ENCODE measurements at places on chromosomes 2 and 18.

DNA sequence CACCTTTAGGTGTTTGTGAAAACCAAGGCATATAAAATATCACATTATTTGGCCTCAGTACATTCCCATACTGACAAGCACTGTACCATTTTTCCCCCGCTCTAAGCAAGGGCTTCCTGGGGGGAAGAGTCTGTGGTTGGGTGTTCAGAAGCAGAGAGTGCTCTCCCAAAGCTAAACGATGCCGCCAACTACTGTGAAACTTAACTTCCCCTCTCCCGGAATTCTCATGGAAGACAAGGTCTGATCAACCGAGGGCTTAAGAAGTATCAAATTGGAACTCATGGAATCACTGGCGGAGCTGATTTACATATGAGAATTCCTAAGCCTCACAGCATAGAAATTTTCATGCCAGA, 433 bp upstream of the MFF start:
- no peak for DNase-seq

GRCh38 chr18:23675236-23675635, 12.5 kb upstream of the ANKRD29 start:
- DNase-seq = no peak

GRCh38 chr18:45686891-45687611, 36.9 kb upstream of the SLC14A1 start:
- DNase-seq = no peak

DNA sequence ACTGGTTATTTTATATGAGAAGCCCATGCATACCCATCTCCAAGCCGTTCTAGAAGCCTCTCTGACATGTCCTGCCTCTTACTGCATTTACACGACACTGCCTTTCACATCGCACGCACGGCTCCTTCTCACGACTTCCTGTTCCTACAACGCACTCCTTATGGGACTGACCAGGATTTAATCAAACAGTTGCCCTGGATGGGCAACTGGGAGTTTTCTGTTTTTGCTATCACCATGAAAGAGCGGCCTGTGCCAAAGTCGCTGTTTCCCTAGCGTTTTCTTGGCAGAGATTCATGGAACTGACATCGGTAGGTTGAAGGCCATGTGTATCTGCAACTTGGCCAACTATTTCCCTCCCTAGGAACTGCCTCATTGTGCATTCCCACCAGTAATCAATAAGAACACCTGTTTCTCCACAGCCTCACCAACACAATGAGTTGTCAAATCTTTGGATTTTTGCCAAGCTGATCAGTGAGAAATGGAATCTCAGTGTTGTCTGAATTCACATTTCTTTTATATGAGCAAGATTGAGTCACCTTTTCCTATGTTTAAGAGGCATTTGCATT, 97.2 kb upstream of the OTOS start:
- no peak for DNase-seq

GRCh38 chr18:6606411-6607085, 123.0 kb upstream of the ARHGAP28 start:
- DNase-seq = no peak

- DNase-seq = no peak
Measured at GRCh38 chr2:207319316-207319715, 153.6 kb upstream of the KLF7 start.

DNA sequence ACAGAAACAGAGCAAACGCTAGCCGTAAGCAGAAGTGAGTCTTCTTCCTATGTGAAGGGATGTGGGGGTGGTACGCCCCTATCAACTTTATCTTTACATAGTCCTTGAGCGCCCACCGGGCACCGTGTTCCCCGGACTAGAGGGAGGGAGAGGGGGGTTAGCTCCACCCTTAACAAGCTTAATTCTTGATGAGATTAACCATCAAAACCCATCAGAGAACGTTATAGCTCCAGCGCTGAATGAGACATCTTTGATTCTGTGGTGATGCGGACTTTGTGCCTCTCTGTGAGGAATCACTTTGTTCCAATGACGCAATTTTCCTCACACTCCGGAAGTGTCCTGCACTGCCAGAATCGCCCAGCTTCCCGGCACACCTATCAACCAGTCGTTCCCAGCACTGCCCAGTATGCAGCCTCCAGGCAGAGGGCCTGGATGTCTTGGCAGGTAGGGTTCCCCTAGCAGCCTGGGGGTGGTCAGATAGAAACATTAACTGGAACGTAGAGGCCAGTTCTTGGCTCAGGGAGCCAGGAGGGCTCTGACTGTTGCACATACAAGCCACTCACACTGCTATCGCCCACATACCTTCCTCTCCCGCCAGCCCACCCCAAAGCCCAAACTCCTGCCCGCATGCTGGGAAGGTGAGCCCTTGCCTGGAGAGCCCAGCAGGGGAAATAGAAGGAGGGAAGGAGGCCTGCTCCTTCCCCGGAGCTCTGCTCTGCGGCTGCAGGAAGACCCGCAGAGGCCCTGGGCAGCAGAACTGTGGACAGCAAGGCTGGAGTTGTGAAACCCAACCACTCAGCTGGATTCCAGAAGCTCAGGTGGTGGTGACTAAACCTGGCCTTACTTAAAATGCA, 1.9 kb upstream of the ODC1 start:
- DNase-seq = no peak

DNA sequence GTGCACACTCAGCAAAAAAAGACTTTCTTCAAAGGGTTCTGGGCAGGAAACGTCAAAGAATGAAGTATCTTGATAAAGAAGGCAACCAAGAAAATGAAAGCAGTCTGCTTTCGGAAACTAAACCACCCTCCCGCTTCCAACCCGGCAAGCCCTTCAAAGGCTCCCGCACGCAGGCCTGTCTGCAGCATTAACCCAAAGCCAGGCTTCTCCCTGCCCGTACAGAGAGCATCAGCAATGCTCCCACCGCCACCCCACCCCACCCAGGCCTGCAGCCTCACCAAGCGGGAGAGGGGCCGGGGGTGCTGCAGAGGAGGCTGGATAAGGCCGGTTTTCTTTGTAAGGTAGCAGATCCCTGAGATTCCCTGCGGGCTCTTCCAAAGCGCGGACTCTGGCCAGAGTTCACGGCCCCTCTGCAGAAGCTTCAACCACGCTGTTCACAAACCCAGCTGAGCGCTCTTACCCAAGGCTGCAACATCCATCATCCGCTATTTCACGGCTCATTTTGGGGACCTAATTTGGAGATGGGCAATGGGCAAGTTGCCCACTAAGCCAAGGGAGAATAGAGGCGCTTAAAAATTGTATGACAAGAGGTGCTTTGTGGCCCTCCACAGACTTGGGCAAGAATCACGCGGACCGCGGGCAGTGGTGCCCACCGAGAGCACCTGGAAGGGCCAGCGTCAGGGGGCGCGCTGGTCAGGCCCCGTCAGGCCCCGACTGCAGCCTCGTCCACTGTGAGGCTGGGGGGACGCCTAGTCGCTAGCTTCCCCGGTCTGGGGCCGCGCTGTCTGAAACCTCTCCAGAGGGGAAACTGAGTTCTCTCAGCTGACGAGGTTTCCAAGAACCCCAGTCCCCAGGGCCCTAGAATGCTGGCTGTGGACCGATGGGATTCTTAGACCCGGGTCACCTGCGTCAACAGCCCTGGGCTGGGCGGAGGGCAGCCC, 225.4 kb upstream of the ID2 start:
- DNase-seq = no peak

DNA sequence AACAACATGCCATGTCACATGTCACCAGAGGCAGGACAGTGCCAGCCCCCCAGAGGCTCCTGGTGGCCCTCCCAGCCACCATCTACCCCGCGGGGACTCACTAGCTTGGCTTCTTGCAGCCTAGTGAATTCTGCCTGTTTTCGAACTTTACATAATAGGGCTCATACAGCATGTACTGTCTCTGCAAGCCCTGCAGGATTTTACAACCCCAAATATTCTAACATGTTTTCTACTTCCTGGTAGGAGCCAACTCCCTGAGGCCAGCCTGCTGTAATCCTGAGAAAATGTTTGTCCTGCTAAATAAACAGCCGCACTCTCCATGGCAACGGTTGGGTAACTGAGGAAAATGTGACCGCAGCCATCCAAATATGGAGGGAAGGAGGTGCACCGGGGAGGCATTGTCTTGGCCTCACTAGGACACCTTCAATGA, 2.7 kb downstream of the PER2 start:
- no peak for DNase-seq

DNA sequence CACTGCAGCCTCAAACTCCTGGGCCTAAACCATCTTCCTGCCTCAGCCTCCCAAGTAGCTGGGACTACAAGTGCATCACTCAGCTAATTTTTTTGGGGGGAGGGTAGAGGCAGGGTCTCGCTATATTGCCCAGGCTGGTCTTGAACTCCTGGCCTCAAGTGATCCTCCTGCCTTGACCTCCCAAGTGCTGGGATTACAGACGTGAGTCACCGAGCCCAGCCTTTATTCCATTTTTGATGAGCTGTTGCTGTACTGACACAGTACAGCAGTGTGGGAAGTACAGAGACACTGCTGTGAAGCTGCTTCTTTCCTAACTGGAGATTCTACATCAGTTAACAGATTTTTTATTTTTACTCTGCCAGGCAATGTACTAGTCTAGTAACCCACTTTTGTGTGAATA, 18.8 kb downstream of the PTRHD1 start:
- DNase-seq = no peak

DNA sequence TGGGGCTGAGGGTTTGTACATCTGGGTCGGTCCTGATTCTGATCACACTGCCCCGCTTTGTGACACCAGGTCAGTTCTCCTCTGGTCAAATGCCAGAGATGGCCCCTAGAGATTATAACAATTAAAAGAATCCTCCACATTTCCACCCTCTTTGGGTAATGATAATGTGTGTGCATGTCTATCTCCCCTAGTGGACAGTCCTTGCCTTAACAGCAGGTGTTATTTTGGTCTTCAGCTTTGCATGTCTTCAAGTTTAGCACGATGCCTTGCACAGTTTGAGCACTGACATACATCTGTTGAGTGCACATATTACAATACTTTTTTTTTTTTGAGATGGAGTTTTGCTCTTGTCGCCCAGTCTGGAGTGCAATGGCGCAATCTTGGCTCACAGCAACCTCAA, 25.7 kb upstream of the COX7A2L start:
- no peak for DNase-seq

DNA sequence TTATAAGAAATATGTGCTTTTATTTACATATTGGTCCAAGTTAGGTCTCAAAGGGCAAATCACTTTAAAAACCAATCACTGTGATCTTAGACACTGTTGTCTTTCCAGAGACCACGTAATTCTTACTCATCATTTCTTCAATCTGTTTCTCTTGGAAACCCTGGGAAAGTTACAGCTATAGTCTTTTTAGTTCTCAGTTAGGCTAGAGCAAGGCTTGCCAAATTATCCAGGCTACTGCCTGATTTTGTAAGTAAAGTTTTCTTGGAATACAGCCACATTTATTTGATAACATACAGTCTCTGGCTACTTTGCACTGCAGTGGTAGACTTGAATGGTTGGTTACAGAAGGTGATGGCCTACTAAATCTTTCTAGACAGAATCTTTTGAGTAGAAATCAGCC, 106.0 kb downstream of the KIAA1328 start:
- no peak for DNase-seq

GRCh38 chr18:36509646-36510197, 212.2 kb downstream of the FHOD3 start:
- DNase-seq = no peak

GRCh38 chr2:137252934-137253333, 487.6 kb downstream of the THSD7B start:
- no peak for DNase-seq

DNA sequence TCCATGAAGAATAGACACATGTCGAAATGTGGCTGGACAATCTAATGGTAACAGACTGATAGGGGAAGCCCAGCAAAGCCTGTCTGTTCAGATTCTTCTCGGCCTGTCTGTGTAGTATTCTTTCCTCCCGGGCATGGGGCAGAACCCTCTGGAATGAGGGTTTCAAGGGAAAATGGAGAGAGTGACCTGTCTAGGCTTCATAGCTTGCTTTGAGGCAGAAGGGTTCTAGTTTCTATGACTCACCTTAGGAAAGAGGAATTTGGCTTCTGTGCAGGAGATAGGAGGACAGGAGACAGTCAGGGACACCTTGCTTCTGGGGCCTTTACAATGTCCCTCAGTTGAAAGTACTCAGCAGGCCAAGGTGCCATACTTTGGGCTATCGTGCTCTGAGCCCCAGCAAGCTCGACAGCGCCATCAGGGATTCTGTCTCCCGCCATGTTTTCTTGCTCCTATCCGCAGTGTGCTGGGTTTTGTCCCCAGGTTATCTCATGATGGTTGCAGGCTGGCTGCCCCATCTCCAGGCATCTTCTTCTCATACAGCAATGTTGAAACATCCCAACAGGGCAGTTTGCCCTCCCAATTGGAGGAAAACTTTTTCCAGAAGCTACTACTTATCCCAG, 74.7 kb upstream of the TLK1 start:
- no peak for DNase-seq

GRCh38 chr18:76562286-76563122, 67.5 kb upstream of the ZNF516 start:
- DNase-seq = no peak

DNA sequence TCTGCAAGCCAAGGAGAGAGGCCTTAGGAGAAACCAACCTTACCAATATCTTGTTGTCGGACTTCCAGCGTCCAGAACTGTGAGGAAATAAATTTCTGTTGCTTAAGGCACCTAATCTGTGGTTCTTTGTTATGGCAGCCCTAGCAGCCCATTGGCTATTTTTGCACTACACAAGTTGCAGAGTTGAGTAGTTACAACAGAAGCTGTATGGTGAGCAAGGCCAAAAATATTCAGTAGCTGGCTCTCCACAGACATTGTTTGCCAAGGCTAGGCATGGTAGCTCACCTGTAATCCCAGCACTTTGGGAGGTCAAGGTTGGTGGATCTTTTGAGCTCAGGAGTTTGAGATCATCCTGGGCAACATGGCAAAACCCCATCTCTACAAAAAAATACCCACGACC, 27.1 kb upstream of the SCYGR1 start:
- no peak for DNase-seq

DNA sequence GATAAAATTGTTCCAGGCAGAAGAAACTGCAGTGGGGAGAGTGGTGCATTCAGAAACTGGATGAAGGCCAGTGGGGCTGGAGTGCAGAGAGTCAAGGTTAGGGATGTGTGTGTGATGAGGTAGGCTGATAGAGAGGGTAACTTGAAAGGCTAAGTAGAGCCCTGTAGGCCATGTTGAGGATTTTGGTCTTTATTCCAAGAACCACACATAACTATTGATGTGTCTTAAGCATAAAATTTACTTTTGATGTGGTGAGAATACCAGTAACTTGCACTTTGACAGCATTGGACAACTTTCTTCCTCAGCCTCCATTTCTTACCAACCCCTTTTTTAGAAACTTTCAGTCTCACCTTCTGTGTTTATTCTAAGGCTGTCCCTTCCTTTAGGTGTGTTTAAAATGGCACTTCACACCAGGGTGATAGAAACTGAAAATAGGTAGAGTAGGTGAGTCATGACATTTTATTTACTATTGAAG, 22.6 kb downstream of the MTX2 start:
- no peak for DNase-seq

DNA sequence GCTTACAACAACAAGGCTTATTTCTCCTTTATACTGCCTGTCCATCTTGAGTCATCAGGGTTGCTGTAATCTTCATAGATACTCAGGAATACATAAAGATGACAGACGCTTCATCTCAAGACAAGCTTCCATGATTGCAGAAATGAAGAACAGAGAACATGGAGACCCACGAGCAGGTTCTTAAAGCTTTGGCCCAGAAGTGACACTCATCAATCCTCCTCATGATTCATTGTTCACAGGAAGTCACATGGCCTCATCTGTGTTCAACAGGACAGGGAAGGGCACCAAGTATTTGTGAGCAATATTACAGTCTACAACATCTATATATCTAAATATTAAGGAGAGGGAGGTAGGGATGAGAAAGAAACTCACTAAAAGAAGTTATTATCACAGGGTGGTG, 36.5 kb upstream of the PGAP1 start:
- DNase-seq = no peak

GRCh38 chr2:219509780-219510511, 4.3 kb upstream of the ASIC4 start:
- no peak for DNase-seq

Data from iPS DF 6.9 (cell line).